Jurkat, Clone E6-1 (cell line): ENCODE measurements at places on chromosomes 12 and 14.

DNA sequence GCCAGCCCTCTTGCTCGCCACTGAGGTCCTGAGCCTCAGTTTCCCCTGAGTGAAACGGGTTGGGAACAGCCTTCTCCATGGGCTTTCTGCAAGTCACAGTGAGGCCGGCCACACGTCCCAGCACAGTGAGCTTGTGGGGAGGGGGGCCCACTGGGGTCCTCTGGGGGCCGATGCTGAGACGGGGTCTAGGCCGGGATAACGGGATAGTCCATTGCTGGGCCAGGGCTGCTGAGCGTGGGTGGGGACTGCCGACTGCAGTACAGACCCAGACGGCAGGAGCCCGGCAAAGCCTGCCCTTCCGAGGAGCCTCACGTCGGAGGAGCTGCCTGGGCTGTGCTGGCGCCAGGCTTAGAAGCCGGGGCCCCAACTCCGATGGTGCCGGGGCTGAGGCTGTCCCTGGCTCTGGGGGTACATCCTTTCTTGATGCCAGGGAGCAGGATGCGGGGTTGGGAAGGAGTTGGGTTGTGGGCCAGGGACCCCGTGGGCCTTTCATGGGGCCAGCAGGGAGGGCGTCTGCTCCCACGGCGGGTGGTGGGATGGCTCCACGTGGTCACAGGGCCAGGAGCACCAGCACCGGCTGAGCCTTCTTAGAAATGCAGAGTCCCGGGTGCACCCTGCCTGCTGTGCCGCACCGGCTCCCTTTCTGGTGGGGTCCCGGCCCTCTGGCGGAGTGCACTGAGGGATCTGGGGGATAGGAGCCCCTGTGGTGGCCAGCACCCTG is 24.2 kb downstream of the NOC4L start:
- DNase-seq: no peak

GRCh38 chr12:71876137-71876799 is 36.7 kb downstream of the TBC1D15 start:
- DNase-seq: no peak

- DNase-seq: no peak
These were observed 11.8 kb downstream of the GPR132 start for GRCh38 chr14:105053421-105053820.

- DNase-seq: no peak
These were observed 5.4 kb downstream of the KRT8 start for GRCh38 chr12:52899338-52900035.

GRCh38 chr12:89439941-89440340 is 84.7 kb downstream of the GALNT4 start:
- DNase-seq: no peak

DNA sequence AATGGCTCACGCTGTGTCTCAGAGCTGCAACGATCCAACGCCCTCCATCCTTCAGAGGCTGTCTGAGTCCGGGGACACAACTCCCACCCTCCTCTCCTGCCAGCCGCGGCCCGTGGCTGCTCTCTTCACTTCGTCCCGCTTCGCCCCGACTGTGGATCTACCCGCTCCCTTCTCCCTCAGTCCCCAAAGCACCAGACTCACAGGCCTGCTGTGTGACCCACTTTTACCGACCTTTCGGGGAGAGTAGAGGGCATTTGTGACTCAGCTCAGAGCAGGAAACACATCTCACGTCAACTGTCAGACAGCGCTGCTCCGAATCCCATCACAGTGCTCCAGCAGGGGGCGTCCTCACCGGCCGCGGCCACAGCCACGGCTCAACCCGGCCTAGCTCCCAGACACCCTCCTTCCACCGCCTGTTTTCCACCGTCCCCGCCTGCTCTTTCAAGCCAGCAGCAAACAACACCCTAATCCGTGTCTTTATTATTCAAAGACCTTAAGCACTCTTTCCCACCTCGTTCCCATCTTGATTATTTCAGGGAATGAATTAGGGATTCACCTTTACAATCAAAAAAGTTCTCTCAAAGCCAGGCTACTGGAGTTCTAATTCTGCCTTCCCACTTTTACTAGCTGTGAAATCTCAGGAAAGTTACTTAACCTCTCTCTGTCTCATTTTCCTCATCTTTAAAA is 5.0 kb upstream of the AQP2 start:
- peak; percentile 72 for DNase-seq

DNA sequence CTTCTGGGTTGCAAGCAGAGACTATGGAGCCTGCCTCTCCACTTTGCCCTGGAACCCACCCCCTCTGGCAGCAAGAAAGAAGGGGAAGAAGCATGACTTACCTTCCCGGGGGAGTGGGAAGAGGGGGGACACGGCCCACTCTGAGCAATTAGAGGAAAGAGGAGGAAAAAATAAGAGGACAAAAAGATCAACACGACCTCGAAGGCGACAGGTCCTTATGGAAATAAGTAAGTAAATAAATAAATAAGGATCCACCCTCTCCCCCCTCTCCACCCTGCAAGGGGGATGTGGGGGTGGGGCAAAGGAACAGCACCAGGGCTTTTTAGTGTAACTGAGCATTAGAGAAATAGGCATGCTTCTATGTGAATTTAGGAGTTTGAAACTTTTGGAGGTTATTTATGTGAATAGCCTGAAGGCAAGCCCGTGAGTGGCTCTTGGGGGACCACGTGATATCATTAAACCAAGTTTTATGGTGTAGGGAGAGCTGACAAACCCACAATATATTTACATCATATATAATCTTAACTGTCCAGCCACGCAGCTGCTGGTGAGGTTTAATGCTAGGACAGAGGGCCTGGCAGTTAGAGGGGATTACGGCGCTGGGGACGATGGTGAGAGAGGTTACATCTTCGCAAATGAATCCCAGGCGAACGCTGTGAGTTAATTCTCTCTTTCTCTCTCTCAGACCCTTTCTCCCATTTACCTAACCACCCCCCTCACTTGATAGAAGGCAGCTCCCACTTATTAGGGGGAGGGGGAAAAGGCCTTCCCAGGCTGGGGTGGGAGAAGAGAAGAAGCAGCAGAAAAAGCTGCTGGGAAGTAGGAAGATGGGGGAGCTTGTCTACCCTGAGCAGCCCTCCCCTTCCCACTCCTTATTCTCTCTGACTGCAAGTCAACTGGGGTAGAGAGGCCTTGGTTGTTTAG is 4.8 kb downstream of the HOXC5 start:
- DNase-seq: no peak

DNA sequence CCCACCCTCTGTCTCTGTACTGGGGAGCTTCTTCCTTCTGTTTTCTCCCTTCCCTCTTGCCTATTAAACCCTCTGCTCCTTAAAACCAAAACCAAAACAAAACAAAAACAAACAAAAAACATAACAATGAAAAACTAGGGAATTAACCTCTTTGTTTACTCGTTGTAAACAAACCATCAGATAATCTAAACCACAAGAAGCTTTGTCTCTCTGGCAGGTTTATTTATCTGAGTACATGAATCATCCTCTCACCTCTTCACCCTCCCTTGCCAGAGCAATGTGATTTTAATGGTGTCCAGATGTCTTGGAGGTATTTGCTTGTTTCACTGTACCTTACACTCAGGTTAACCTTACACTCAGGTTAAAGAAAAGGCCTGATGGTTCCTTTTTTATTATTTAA is 66.1 kb downstream of the DYRK2 start:
- DNase-seq: no peak

- DNase-seq: no peak
These were observed 68.2 kb downstream of the DRAM1 start for GRCh38 chr12:101945369-101946232.

GRCh38 chr14:54194501-54194900 is 202.3 kb upstream of the CDKN3 start:
- no peak for DNase-seq

GRCh38 chr14:80493620-80494019 is 282.3 kb upstream of the DIO2 start:
- no peak for DNase-seq

DNA sequence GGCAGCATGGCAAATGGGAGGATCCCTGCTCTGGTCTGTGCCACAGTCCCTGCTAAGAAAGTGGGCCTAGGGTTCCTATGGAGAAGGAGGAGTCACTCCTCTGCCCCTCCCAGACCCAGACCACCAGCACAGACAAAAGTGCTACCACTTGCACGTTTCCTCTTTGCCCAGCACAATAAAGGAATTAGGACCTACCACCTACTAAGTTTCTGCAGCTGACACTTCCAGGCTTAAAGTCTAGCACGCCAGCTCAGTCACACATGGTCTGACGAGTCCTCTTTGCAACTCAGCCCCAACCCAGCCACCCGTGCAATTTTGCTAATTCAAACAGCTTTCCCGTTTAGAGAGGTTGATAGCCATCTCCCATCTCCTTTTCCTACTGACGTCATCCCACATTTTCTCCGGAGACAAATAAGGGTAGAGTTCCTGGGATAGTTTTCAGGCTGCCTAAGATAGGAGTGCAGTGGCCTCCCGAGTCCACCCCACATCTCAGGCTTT is 66.2 kb upstream of the PTGR2 start:
- DNase-seq: no peak

DNA sequence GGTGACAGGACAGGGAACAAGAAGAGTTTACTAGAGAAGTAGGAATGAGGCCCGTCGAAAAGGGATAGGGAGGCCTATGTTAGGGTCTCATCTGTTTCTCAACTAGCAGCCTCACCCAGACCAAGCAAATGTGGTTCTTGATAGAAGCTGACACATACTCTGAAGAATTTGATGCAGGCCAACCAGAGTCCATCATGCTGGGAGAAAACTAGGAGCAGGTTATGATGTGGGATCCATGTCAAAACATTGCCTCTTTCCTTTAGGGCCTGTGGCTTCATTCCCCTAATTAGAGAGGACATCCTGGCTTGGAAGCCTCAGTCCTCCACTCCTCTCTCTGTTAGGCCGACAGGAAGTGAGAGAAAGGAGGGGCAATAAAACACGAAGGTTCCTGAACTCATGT is 122.8 kb downstream of the NTF3 start:
- DNase-seq: no peak
